ENCODE measurements at places on chromosomes 4 and X. TPM values are rescaled to one million over a fixed set of nuclear protein-coding genes. Genes with fewer than 3 reads are reported as not detected.

GRCh38 chrX:123691776-123692175, 41.1 kb downstream of the THOC2 start:
- no peak overlapping the region for H3K27ac ChIP-seq
- H3K27me3 ChIP-seq: no peaks in the 10 kb centered on the region
- H3K4me1 ChIP-seq: no peaks in the 10 kb centered on the region
- no peak for DNase-seq
- no peak overlapping the region for H3K4me3 ChIP-seq
- no peaks in the 10 kb centered on the region for H3K36me3 ChIP-seq

DNA sequence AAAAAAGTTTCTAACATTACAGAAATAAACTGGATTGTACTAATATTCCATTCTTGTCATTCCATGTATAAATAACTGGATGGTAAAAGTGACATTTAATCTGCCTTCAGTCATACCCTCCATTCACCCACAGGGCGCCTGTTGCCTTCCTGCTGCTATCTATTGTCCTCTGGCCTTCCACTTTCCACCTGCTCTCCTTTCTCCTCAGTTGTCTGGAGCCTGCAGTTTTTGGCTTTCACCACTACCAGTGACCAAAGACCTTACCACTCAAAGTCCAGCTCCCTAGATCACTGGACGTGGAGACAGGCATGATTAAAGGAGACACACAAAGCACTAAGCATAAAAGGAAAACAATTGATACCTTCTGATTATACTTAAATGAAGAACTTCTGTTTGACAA, 46.2 kb upstream of the NHS start:
- H3K4me1 ChIP-seq: no peaks in the 10 kb centered on the region
- no peak overlapping the region for H3K4me3 ChIP-seq
- H3K27ac ChIP-seq: no peak overlapping the region
- no peak for DNase-seq
- no peaks in the 10 kb centered on the region for H3K27me3 ChIP-seq
- no peaks in the 10 kb centered on the region for H3K36me3 ChIP-seq

DNA sequence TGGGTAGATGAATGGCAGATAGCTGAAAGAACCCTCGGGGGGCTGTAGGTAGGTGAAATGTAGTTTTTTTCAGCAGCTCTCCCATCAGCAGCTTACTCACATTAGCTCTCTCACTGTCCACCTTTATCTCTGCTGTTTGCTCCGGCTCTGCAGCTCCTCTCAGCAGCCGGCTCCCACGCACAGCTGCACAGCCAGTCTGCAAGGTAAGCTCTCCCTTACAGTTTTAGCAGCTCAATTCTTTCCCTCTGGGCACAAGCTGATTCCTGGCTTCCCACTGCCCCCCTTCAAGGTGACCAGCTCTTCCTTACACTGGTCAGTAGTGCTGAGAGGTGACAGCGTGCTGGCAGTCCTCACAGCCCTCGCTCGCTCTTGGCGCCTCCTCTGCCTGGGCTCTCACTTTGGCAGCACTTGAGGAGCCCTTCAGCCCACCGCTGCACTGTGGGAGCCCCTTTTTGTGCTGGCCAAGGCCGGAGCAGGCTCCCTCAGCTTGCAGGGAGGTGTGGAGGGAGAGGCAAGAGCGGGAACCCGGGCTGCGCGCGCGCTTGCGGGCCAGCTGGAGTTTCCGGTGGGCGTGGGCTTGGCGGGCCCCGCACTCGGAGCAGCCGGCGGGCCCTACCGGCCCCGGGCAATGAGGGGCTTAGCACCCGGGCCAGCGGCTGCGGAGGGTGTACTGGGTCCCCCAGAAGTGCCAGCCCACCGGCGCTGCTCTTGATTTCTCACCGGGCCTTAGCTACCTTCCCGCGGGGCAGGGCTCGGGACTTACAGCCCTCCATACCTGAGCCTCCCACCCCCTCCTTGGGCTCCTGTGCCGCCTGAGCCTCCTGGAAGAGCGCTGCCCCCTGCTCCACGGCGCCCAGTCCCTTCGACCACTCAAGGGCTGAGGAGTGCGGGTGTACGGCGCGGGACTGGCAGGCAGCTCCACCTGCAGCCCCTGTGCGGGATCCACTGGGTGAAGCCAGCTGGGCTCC, 393.6 kb downstream of the CENPC start:
- H3K4me3 ChIP-seq: no peak overlapping the region
- no peaks in the 10 kb centered on the region for H3K4me1 ChIP-seq
- H3K36me3 ChIP-seq: no peaks in the 10 kb centered on the region

DNA sequence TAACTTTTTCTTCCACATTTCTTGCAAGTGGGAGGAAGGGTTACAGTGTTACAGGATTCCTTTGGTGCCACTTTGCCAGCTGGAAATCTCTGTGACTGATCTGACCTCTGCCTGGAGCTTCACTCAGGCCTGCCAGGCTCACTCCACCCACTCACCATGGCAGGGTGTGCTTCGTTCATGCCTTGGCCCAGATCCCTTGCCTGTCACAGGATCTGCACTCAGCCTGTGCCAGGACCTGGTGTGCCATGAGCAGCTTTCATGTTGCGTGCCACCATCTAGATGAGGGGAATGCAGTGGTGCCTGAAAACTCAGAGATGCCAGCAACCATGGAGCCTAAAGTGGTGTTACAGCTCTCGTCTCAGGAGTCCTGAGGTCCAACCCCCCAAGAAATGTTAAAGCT, 2596.4 kb downstream of the PCDH7 start:
- no peak for DNase-seq
- no peaks in the 10 kb centered on the region for H3K27me3 ChIP-seq
- H3K27ac ChIP-seq: no peak overlapping the region
- H3K4me3 ChIP-seq: no peak overlapping the region

DNA sequence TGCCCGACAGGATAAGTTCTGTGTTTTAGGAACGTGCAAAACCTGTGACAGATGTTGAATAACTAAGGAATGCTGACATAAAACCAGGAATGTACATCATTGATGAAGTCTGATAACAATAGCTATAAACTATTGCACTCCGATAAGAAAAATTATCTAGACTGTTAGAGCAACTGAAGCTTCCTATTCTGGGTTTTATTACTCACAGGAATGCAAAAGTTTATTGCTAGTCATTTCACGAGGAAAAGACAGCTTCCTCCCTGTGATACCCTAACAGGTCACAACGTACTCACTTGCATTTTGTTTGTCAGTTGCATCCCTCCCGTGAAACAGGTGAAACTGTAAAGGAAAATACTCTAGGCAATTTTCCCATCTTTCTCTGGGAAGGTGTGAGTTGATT, 65.9 kb downstream of the CLDN22 start:
- no peak for DNase-seq
- no peak overlapping the region for H3K27ac ChIP-seq
- no peaks in the 10 kb centered on the region for H3K36me3 ChIP-seq
- no peaks in the 10 kb centered on the region for H3K27me3 ChIP-seq

Gene SMIM10L2A
- 0.10 TPM for polyA plus RNA-seq

Gene PCDH10
- polyA plus RNA-seq: not detected

Gene ENPEP
- not detected for polyA plus RNA-seq

Gene REPS2
- 0.02 TPM for polyA plus RNA-seq

Gene MXRA5
- polyA plus RNA-seq: not detected

Measured in CD8-positive, alpha-beta memory T cell (primary cell).